Fibroblast of mammary gland (primary cell): ENCODE measurements at places on chromosomes 2 and 18.

DNA sequence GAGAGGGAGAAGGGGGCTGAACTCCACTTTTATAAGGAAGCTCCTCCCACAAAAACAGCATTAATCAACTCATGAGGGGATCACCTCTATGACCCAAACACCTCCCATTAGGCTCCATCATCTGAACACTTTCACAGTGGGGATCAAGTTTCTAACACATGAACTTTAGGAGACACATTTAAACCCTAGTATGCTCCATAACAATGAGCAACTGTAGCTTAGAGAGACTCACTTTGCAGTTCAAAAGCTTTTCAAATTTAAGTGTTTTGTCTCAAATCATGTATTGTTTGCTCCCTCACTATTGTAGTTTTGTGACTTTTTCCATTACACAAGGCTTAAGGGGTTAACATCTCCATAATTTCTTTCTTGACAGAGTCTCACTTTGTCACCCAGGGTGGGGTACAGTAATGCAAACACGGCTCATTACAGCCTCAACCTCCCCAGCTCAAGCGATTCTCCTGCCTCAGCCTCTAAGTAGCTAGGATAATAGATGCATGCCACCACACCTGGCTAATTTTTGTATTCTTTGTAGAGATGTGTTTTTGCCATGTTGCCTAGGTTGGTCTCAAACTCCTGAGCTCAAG lies 352.7 kb upstream of the CDH20 start:
- DNase-seq, result no peak

DNA sequence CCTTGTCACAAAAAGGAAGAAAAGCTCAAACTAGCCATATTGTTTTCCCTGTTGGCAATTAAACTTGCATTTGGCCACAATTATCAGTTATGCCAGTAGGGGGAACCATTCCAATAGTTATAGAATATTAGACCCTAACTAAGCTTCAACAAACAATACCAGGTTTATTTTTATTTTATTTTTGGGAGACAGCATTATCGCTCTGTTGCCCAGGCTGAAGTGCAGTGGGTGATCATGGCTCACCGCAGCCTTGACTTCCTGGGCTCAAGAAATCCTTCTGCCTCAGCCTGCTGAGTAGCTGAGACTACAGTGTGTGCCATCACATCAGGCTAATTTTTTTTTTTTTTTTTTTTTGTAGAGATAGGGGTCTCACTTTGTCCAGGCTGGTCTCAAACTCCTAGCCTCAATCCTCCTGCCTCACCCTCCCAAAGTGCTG lies 102.1 kb downstream of the ATAD2B start:
- peak; percentile 70 for DNase-seq

DNA sequence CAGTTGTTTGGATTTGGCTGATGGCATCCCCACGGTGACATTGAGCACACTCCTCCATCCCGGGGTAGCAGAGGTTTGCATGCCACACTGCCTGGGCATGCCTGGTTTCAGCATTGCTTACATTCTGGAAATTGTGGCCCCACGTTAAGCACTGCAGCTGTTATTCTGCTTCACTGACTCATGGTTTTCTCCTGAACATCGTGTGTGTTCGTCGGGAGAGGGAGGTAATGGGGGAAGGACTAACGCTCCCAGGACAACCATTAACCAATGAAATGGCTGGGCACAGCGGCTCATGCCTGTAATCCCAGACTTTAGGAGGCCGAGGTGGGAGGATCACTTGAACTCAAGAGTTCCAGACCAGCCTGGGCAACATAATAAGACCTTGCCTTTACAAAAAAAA lies 28.2 kb upstream of the YWHAQ start:
- DNase-seq, result peak; percentile 25

DNA sequence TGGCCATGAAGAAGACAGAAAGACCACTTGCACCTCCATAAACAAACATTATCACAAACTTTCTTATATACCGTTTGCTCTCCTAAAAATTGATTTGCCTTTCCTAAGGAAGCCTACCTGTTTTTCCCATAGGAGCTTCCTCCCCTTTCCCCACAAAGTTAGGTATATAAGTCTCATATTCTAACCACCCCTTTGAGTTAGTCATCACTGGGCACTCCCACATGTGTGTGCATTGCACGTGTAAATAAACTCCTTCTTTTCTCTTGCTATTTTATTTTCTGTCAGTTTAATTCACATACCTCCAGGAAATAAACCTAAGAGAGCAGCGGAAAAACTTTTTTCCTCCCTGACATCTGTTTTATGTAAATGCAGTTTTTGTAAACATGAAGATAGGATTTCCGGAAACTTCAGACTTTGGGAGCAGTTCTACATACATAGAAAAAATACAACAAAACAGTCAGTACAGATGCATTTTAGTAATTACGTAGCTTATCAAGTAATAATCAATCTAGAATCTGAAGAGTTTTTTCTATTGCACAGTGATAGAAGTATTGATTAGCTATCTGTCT lies 46.6 kb downstream of the PLCL1 start:
- no peak for DNase-seq

GRCh38 chr18:24417480-24417879 lies 9.0 kb upstream of the IMPACT start:
- DNase-seq, result no peak

- peak; percentile 98 for DNase-seq
Measured at GRCh38 chr2:241161646-241162281, 11.5 kb downstream of the PPP1R7 start.

DNA sequence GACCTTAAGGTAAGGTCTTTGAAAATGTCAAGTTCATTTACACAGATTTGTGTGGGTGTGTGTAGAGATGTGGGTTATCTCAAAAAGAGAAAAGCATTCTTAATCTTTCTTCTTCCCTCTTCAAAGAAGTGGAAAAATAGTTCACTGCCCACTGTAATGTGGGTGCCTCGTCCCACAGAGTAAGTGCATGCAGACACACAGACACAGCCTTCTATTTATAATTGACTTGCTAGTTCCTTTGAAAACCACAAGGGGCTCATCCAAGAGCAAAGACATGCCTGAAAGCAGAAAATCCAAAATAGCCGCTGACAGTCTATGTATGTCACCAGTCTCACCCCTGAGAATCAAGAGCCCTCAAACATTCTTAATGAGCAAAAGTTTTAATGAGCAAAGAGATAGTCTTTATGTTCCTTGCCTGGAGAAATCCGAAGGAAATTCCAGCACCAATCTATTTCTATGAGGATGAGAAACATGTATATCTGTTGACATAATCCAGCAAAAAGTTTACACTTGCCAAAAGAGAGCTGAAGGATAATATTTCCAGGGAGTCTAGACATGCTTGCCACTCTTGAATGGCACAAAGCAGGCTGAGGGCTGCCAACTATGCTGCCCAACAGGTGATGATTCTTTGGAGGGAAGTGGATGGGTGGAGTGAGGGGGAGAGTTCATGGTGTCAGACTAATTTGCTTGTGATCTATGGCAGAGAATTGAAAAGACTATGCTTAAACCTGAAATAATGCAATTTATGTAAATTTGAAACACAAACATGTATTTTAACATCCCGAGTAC lies 93.9 kb downstream of the ACVR1 start:
- peak; percentile 41 for DNase-seq

DNA sequence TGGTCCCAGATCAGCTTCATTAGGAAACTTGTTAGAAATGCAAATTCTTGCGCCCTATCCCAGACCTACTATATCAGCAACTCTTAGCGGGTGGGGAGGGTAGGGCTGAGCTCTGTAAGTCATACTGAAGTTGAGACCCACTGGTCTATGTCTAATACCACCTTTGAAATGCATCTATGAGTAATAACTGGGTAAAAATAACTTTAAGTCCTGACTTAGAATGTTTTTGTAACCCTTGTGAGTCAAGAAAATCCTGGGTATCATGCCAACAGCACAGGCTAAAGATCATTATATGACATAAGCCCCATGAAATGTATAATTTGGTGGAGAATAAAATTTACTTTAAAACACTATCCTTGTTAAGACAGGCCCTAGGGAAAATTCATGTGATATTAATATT lies 41.4 kb downstream of the PRKD3 start:
- DNase-seq, result peak; percentile 94

DNA sequence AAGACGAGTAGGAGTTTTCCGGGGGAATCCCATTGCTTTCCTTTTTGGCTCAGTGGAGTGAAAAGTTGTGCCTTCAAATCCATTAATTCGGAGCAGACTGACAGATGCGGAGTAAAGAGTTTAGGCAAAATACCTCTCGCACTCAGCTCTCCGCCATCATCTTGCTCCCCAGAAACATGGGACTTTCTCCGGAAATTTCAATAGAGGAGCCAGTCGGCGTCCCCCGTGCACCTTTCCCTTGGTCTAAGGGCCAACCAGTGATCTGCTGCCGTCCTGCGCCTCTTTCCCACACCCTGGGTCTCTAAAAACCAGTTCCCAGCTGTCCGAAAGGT lies 318 bp downstream of the TYW5 start:
- no peak for DNase-seq

GRCh38 chr2:239379641-239380170 lies 21.1 kb downstream of the HDAC4 start:
- no peak for DNase-seq

DNA sequence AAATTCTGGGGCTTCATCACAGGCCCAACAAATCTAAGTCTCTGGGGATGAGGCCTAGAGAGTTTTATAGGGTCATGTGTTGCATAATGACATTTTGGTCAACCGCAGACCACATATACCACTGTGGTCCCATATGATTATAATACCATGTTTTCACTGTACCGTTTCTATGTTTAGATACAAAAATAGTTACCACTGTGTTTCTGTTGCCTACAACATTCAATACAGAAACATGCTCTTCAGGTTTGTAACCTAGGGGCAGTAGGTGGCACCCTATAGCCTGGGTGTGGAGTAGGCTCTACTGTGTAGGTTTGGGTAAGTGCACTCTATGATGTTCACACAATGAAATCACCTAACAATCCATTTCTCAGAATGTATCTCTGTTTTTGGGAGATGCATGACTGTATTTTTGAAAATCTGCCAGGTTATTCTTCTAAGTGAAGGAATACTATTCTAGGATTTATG lies 485.2 kb downstream of the PTPRM start:
- DNase-seq, result peak; percentile 44

DNA sequence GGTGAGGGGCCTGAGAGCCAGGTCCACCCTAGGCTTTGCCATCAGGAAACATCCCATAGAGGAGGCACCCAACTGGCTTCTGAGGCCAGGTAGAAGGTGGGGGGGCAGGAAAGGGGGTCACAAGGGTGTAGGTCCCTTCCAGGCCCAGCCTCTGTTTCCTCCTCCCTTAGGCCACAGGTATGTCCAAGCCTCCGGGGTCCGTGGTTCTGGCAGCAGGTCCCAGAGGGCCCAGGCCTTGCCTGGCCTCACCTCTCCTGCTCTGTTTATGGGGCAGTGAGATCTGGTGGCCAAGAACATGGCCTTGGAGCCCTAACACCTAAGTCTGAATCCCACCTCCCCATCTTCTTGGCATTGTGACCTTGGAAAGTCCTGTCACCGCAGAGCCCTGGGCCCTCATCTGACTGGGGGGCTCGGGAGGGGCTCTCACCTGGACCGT lies 21.6 kb upstream of the GPR17 start:
- no peak for DNase-seq

- no peak for DNase-seq
Measured at GRCh38 chr2:40997362-40997761, 545.5 kb upstream of the SLC8A1 start.

DNA sequence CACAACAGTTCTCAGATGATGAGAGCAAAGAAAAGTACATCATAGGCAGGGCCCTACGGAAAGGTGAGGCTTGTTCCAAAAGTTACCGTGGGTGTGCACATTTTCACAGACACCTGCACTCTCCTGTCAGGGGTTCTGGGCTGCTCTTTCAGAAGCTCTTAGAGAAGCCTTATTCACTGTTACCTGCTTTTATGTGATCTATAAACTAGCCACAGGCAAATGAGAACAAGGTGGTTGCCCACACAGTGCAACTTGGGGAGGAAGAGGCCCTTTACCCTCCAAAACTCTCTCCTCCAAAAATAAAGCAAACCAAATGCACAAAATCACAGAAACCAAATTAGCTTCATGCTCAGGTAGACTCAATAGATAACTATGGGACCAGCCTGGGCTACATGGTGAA lies 11.1 kb upstream of the CUL3 start:
- DNase-seq, result no peak

- DNase-seq, result peak; percentile 59
Measured at GRCh38 chr2:191521608-191522208, 156.2 kb upstream of the NABP1 start.

- DNase-seq, result peak; percentile 83
Measured at GRCh38 chr2:100730290-100730868, 89.6 kb upstream of the NPAS2 start.

DNA sequence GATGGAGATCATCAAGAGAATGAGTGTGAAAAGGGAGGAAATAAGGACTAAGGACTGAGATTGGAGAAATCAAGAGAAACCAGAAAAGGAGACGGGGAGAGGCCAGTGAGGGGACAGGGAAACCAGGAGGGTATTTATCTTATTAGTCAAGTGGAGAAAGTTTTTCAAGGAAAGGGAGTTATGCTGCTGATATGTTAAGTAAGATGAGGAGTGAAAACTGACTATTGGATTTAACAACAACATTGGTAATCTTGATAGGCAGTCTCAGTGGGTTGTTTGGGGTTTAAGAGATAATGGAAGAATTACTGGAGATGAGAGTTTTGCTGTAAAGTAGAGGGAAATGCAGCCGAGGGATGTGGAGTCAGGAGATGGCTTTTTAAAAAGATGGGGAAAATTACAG lies 30.6 kb downstream of the PIKFYVE start:
- DNase-seq, result no peak

DNA sequence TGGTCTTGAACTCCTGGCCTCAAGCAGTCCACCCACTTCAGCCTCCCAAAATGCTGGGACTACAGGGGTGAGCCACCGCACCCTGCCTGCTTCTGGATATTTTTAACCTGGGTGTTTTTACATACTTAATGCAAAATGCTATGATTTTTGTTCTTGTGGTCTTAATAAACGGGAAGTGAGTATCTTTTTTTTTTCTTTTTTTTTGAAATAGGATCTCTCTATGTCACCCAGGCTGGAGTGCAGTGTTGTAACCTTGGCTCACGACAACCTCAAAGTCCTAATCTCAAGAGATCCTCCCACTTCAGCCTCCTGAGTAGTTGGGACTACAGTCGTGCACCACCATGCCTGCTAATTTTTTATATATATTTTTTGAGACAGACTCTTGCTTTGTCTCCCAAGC lies 19.2 kb upstream of the ASXL2 start:
- DNase-seq, result no peak

DNA sequence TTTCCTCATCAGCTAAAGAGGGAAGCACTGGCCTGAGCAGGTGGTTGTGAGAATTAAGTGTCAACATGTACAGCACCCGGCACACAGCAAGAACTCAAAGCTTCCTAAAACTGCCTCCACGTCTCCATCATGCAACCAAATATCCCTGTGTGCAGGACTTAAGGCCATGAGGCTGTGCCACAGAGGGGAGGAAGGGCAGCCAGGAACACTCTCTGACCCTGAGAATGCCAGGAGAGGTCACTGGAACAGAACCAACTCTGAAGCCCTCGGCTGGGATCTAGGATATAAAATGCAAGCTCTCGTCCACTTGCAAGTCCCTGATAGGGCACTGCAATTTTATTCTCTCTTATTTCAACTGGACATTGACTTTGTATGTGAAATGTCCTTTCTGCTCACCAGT lies 12.2 kb upstream of the NPAS2 start:
- no peak for DNase-seq

DNA sequence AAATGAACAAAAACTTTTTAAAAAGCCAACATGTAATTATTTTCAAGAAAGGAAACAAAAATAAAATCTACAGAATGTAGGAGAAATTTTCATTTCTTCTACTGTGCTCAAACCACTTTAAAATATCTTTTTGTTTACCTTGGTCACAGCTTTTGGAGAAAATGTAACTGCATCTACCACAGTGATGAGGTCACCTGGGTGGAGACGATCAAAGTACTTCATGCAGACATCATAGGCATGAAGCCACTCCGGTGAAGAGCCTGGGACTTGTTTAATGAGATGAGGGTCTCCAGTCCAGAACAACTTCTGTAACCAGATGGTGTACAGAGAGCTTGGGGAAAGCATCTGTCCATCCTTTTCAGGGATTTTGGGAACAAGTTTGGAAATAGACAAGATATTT lies 285.8 kb downstream of the NBAS start:
- DNase-seq, result no peak
